ENCODE measurements at places on chromosomes 16 and 17.
A peak's percentile ranks its signal among the peaks of the same experiment; 100 is the strongest.

DNA sequence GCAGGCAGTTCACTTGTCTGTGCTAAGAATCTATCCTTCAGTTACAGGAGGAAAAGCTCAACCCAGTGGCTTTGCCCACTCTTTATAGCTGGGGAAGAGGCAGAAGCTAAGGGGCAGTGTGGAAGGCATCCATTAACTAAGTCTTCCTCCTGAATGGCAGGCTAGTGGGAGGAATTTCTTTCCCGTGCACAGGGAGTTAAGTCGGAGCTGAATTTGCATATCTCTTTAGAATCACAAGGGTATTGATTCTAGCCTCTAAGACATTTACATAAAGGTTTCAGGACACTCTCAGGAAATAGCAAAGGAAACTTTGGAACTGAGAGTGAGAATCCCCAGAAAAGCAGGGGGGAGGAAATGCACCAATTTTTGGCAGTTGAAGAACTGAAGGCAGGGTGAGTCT is 245.6 kb downstream of the CA10 start:
- no peak for DNase-seq

GRCh38 chr17:12230481-12231354 is 210.0 kb downstream of the MAP2K4 start:
- DNase-seq: peak; percentile 69

- DNase-seq: peak; percentile 69
These were observed 30.1 kb downstream of the VAC14 start for GRCh38 chr16:70770626-70771552.

DNA sequence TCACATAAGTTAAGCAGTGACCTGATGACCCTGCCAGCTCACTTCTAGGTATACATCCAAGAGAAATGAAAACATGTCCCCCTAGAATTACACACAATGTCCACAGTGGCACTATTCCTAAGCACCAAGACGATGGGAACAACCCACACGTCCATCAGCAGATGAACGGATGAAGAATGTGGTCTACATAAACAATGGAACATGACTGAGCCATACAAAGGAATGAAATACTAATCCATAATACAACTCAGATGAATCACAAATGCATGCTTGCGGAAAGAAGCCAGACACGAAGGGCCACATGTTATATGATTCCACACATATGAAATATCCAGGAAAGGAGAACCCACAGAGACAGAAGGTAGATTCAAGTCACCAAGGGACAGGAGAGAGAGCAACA is 17.4 kb downstream of the USP22 start:
- DNase-seq: no peak

- DNase-seq: no peak
These were observed 132.9 kb upstream of the TNRC6C start for GRCh38 chr17:77825621-77826020.

GRCh38 chr16:30992931-30993816 is 8.2 kb downstream of the HSD3B7 start:
- DNase-seq: no peak

DNA sequence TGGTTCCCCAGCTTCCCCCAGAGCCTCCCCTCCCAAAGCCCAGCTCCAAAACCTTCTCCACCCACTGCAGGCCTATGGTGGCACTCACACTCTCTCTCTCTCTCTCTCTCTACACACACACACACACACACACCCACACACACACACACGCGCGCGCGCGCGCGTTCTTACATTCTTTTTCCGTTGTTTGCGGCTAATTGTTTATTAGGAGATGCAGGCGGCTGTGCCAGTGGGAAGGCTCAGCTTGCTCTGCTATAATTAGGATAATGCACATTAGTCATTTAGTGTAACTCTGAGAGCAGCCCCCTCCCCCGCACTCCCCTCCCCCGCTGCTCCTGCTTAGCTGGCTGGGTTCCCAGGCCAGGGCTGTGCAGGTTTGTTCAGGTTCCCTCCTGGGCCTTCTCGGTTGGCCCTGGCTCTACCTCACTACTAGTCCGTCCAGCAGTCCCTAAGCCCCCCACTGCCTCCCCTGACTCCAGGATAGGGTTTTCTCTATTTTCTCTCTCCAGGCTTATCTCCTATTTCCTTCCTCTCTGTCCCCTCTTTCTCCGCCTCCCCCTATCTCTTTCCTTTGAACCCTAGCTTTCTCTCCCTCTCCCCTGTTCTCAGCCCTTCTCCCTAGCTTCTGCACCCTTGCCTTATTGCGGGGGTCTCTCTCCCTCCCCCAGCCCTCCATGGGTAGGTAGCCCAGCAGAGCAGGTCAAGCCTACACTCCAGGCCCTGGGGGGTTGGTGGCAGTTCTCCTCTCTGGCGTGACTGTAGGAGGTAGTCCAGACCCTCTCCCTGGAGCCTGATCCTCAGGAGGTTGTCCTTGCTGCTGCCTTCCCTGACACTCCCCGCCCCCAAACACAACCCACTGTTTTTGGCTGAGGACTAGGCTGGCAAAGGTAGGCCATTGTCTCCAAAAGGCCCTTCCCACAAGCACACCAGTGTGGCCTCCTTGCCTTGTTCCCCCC is 34.0 kb downstream of the TMEM132E start:
- no peak for DNase-seq

DNA sequence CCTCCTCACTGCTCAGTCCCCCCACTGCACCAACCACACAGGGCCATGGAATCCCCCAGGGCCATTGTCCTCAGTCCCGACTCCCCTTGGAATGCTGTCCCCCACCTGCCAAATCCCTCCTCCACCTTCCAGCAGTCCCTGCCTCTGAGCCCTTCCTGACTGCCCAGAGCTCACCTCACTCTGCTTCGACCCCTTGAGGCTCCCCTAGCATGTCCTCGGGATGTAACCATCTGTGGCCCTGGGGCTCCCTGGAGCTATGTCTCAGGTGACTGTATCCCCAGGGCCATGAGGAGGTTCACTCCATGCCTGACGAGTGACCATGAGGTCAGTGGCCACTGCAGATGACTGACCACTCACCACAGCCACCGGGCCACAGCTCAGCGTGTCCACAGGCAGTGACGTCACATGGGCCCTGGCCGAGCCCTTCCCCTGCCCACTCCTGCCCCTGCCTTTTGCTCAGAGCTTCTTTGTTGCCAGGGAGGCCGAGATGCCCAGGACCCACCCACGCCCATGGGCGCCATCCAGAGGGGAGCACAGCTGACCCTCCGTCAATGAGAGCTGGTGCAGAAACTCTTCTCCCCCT is 7.7 kb upstream of the PIEZO1 start:
- DNase-seq: no peak

DNA sequence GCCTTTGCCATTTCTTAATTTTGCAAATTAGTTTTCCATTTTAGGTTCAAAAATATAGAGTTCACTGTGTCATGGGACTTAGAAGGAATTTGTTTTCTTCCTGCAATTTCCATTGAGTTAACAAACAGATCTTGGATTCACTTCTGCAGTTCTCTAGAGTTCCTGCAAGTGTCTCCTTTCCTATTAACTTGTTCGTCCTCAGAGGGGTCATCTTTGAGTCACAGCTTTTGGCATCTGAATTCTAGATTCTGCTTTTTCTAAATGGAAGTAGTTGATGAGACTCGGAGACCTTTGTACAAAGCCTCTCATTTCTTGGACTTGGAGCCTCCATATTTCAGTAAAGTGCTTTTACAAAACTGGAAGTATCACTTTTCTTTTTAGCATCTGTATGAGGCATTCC is 323.3 kb downstream of the BCAS3 start:
- DNase-seq: peak; percentile 66

DNA sequence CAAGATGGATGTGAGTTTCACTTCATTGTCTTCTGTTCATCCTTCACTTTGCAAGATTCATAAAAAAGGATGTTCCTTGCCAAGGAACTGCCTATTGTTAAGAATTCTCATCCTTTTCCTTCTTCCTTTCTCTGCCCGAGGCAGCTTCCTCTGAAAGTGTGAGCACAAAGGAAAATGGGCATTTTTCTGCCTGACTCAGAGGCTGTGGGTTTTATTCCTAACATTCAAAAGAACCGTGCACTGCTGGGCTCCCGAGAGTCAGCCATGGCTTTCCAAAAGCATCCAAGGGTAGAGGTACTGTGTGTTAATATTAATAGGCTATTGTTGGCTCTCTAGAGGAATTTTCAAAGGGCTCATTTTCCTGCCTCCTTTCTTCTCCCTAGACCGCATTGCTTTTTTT is 289.4 kb downstream of the ABCC12 start:
- DNase-seq: no peak

DNA sequence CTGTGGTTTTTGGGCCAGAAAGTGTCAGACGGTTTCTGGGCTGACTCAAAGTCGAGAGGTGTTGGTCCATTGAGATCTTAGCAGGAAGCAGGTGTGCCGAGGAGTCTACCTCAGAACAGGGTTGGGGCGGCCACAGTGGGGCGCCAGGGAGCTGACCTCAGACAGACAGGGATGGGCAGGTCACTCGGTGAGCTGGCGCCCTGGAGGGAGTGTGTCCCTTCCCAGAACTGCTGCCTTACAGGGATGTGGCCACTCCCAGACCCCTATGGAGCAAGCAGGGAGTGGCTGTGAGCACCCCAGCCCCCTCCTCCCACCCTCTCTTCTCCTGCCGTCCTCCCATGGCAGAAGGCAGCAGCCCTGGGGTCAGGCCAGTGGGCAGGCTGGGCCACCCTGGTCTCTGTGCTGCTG is 14.0 kb upstream of the DPEP1 start:
- peak; percentile 27 for DNase-seq

GRCh38 chr17:43628089-43628650 is 33.6 kb downstream of the MEOX1 start:
- DNase-seq: peak; percentile 21

- DNase-seq: no peak
These were observed 197.2 kb downstream of the RBFOX3 start for GRCh38 chr17:79413611-79414010.

DNA sequence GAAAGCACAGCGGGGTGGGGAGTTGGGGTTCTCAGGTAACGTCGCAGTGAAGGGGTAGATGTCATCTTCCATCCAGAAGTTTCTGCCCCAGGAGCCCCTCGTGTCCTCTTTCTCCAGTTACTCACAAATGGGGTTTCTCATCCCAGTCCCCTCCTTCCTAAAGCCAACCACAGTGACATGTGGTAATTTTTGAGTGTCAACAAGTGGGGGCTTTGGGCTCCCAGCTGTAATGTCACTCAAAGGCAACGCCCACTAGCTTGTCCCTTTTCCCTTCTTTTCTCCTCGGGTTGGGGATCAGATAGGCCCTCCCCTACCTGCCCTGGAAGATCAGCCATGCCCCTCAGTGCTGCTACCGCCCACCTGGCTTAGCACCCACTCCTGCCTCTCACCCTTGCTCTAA is 14.4 kb downstream of the IRX5 start:
- no peak for DNase-seq

GRCh38 chr17:42122371-42123303 is at the start of gene HSPB9:
Gene HSPB9 (plus strand): TSS chr17:42122804. CDS start chr17:42122851, 47 bp downstream.
- no peak for DNase-seq

- DNase-seq: peak; percentile 70
These were observed 9.3 kb upstream of the WBP2 start for GRCh38 chr17:75864448-75864871.

DNA sequence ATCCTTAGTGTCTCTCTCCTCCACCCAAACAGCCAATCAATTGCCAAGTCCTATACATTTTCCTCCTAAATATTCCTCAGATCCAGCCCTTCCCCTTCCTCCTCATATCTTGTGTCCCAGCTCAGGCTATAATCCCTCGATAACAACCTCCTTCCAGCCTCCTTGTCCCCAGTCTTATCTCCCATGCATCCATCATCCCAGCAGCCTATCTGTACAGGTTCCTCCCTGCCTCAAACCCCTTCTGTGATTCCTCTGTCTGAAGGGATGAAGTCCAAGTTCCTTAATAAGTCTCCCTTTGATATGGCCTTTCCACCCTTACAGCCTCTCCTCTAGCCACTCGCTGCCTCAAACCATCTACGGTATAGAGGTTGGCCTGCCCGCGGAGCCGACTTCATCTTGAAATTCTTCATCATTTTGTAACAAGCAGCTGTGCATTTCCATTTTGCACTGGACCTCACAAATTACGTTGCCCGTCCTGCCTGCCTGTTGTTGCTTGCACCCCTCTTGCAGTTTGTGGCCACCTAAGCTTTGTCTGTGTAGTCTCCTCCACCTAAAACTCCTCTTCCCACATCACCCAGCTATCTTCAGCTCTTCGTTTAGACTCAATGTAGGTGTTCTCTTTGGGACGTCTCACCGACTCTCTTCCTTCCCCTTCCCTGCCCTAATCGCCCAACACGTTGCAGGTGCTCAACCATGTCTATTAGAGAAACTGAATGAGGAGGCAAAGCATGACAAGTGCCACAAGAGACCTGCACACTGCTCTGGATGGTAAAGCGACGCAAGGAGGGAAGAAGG is 786 bp upstream of the CDK5RAP3 start:
- no peak for DNase-seq

Data from EH (cell line).